ENCODE measurements at places on chromosomes 11 and 22.

- DNase-seq, result no peak
Observed at GRCh38 chr11:84501750-84502149, 1125.4 kb downstream of the DLG2 start.

DNA sequence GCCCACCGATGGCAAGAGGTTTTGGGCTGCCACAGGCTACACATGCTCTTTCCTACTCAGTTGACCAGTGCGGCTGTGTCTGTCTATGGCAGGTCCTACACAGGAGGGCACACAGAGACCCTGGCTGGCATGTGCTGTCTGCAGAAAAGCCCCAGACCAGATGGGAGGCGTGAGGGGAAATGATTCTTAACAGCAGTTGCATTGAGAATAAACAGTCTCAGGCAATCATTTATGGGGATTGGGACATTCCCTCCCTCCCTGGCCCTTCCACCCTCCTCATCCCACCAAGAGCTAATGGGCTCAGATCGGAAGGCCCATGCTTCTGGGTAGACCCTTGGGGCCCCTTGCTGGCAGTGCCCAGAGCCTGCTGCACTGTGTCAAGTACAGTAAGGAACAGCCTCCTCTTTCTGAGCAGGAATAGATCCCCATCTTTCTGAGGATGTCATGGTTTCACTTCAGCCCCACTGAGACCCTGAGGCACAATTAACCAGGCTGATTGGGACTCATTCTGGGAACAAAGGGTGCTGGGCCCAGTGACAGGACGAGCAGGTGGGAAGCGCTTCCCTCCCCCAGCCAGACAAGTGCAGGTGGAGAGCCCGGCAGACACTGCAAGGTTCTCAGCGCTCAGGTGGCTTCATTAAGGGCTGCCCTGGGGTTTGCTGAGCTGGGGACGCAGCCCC, 28.3 kb downstream of the TSPAN18 start:
- no peak for DNase-seq

- DNase-seq, result no peak
Observed at GRCh38 chr22:41459431-41459830, 9.1 kb downstream of the PHF5A start.

DNA sequence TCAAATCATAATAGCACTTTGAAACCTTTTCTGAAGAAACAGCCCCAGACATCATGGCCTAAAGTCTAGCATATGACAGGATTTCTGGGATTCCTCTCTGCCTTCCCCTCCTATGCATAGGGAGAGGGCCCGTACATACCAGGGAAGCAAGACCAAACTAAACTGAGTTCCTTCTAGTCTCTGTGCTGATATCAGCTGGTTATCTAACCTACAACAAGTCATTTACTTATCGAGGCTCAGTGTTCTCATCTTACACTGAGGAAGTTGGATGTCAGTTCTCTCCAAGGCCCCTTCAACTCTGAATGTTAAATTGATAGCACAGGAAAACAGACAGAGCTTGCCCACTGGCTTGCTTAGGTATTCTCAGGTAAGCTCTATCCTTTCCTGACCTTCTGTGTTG, 17.0 kb upstream of the GRIK4 start:
- no peak for DNase-seq

- DNase-seq, result no peak
Observed at GRCh38 chr11:70810133-70810532, 411.8 kb downstream of the CTTN start.

DNA sequence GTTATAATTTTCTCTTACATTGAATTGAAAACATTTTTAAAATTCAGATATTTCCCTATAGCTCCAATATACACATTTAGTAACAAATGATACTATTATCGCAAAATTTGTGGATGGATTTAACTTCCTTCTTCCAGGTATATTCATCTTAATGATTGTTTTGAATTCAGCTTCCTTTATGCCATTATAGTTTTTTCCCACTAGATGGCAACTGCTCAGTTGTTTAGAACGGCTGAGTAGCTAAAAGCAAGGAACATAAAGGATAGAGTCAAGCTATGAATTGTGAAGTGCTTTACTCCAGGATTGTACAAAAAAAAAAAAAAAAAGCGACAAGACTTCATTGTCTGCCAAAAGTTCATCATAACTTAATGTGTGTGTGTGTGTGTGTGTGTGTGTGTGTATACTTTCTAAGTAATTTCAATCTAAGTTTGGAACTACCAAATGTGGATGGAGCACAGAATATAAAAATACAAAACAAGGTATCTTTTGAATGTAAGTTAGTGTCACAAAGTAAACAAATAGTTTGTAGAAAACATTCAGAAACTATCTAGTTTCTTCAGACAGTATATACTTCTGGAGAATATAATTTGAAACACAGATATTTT, 846.4 kb downstream of the DLG2 start:
- peak; percentile 17 for DNase-seq

DNA sequence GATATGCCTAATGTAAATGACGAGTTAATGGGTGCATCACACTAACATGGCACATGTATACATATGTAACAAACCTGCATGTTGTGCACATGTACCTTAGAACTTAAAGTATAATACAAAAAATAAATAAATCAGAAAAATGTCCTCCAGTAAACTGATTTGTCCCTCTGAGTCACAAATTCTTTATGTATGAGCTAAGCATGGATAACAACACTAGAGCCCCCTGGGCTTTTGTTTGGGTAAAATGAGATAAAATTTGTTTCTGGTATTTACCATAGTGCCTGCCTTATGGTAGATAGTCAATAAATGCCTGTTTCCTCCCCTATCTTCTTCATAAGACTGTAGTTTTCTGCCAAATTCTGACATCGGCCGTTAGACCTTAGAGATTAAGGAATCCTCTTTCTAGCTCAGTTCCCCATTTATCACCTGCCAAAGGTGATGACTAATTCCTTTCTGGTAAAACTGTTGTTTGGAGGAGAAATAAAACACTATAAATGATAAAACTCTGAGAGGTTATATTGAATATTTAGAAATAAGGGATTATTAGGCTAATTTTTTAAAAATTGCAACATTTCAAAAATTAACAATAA, 43.6 kb upstream of the LUZP2 start:
- DNase-seq, result no peak

Data from neuronal stem cell (in vitro differentiated cells).